ENCODE measurements at places on chromosomes 7 and 10.

GRCh38 chr7:98802781-98803110 is 67.1 kb downstream of the TMEM130 start:
- no peak for DNase-seq

GRCh38 chr7:86939197-86939814 is 120.1 kb downstream of the ELAPOR2 start:
- DNase-seq: peak; percentile 31

GRCh38 chr10:23414658-23415057 is 24.2 kb upstream of the OTUD1 start:
- no peak for DNase-seq

- no peak for DNase-seq
These were observed 110.4 kb downstream of the RBM20 start for GRCh38 chr10:110754375-110755105.

- no peak for DNase-seq
These were observed 73.7 kb downstream of the INPP5A start for GRCh38 chr10:132611026-132611910.

DNA sequence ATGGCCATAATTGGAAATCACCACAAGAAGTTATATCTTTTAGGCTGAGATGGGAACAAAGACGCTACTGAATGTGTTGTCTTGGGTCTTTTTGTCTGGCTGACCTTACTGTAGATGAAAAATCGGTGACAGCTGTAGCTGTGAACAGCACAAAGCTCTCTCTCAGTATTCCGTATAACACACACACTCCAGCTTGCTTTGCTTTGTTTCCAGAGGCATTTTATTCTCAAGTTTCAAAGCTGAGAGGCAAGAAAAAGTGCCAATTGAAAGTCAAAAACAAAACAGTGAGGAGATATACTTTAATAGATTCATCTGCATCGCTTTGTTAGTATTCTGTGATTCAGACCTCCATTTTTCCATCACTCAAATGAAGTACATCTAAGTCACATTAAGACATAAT is 39.6 kb upstream of the CABCOCO1 start:
- DNase-seq: no peak

- DNase-seq: no peak
These were observed 9.7 kb upstream of the VSIR start for GRCh38 chr10:71782917-71783490.

- peak; percentile 13 for DNase-seq
These were observed 57.3 kb upstream of the CAMK2B start for GRCh38 chr7:44382459-44383265.

- DNase-seq: no peak
These were observed 16.0 kb downstream of the PAPSS2 start for GRCh38 chr10:87675396-87676376.

- no peak for DNase-seq
These were observed 77.5 kb downstream of the AFAP1L2 start for GRCh38 chr10:114326795-114327194.
